ENCODE measurements at places on chromosomes 1 and 21.

- DNase-seq, result no peak
Observed at GRCh38 chr1:42529724-42530181, 66.7 kb downstream of the CCDC30 start.

GRCh38 chr1:60657926-60658325 lies 424.4 kb upstream of the NFIA start:
- DNase-seq, result no peak

GRCh38 chr1:90823686-90824085 lies 106.6 kb upstream of the BARHL2 start:
- DNase-seq, result no peak

DNA sequence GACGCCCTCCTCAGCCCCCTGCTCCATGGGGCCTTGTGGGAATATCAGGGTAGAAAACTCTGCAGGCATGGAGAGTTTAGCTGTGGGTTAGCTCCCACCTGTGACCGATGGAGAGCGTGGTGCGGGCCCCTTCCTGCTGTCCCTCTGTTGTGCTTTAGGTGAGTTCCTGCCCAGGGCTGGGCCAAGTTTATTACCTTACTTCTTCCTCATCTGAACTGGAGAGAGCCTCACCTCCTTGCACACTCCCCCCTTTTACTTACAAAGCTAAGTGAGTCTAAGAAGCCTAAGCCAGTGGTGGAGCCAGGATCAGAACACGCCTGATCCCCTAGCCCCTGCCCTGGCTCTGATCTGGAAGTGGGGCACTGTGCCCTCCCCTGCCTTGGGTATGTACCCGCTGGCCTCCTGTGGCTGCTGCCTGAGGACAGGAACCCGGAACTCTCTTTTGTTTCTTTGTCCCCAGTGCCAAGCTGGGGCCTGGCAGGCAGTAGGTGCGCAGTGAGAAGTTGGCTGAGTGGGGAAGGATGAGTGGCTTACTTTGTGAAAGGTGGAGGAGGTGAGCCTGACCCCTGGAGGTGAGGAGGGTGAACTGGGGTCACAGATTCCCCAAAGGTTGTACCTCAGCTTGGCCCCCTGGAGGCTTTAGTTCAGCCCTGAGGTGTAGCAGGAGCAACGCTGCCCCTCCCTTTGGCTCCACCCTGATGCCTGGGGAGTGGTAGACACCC lies 32.9 kb downstream of the ARHGEF10L start:
- no peak for DNase-seq

GRCh38 chr1:147808025-147808424 lies 47.6 kb upstream of the GJA5 start:
- DNase-seq, result no peak

GRCh38 chr1:17561247-17561548 lies 21.7 kb downstream of the ARHGEF10L start:
- DNase-seq, result no peak

DNA sequence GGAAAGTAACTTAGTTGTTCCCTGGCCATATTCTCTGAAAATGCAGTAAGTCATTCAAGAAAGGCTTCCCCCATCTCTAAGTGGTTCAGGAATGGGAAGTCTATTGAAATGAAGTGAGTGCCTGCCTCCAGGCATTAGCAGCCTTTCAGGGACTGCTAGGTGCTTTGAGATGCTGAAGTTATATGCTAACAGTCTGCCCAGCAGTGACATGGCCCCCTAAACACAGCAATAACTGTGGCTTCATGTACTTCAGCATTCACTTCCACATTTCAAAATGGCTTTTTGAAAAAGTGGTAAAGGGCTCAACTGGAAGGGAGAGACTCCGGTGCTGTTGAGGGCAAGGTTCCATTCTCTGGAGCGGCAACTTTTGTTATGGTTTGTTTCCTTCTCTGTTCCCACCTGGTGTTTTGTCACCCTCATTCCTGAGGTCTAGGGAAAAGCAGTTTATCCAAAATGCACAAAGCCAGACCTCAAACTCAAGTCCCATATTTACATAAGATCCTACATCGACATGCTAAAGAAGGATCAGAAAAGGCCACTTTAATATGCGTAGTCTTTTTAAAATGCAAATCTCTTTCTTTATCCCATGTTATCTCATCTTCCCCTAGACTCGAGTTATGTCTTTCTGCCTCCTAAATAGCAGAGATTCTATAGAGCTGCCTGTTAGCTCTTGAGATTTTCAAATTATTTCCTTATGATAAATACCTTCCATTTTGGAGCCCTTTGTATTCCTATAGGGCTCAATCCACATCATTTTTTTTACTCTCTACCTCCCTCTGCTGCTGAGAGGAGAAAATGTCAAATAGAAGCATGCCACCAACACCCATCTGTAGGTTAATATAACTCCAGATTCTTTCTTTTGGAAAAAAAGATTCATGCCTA lies 34.2 kb upstream of the LRRC8C start:
- DNase-seq, result no peak

DNA sequence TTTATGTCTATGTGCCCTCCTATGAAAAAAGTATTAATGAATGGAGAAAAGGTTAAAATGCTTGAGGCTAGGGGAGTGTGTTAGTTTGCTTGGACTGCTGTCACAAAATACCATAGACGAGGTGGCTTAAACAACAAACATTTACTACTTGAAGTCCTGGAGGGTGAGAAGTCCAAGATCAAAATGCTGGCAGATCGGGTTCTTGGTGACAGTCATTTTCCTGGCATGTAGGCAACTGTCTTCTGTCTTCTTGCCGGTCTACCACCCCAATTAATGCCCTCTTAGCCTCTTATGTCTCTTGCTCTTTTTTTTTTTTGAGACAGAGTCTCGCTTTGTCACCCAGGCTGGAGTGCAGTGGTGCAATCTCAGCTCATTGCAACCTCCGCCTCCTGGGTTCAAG lies 15.0 kb downstream of the ARID1A start:
- no peak for DNase-seq

DNA sequence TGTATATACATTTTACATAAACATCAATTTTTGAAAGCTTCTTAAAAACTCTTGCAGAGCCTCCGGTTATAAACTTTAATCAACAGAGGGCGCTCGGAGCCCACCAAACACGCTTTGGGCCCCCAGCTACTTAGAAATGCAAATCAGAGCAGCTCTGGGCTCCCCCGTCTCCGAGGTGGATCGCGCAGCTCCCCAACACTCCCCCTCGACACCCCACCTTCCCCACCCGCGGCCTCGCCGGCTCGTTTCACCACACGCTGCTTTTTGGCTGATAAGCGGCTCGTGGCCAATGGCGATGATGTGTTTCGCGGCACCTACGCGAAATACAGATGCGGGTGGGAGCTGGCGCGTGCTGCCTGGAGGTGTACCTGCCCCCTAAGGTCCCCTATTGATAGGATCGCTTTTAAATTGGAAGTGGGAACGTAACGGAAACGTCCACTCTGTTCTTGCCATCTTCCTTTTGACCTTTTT lies 1.7 kb upstream of the KIF26B start:
- DNase-seq, result no peak

- DNase-seq, result no peak
Observed at GRCh38 chr1:63124666-63125191, 197.6 kb upstream of the FOXD3 start.

- DNase-seq, result no peak
Observed at GRCh38 chr1:26994020-26994786, 711 bp downstream of the TRNP1 start.

DNA sequence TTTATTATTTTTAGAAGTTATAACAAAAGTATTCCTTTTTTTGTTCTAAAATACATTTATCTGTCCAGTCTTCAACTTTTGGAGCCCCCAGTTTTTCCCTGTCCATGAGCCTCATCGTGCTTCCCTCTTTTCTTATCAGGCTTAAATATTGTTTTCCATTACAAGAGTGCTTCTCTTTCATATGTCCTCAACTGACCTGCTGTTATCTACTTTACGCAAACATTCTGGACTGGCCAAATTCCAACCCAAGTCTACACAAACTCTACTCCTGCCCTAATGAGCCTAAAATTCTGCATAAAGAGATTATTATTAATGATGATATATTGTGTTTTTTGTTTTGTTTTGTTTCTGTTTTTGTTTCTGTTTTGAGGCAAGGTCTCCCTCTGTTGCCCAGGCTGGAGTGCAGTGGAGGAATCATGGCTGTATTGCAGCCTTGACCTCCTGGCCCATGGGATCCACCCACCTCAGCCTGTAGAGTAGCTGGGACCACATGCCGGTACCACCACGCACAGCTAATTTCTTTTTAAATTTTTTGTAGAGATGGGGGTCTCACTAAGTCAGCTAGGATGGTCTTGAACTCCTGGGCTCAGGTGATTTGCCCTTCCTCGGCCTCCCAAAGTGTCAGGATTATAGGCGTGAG lies 318.8 kb upstream of the NEGR1 start:
- DNase-seq, result no peak

- no peak for DNase-seq
Observed at GRCh38 chr1:46539972-46540371, 11.5 kb downstream of the KNCN start.

- no peak for DNase-seq
Observed at GRCh38 chr1:155093911-155094621, 15.4 kb downstream of the EFNA3 start.

- DNase-seq, result no peak
Observed at GRCh38 chr21:15730484-15731242, 881 bp downstream of the USP25 start.

DNA sequence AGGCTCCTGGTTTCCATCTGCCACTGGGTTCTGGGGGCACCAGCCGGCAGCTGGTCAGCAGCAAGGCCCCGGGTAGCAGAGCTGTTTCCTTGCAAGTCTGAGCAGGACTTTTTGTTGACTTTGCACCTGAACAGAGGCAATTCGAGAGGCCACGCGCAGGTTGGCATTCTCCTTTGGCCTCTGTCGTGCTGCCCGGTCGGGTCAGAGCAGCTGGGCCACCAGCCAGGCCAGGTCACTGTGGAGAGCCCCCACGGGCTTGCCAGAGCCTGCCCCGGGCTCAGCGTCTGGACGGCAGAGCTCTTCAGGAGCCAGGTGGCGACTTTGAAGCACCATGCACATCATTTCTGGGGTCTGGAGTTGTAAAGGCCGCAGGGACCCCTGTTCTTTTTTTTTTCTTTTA lies 28.4 kb upstream of the TMEM52 start:
- no peak for DNase-seq

- no peak for DNase-seq
Observed at GRCh38 chr1:204630132-204630905, 55.2 kb downstream of the LRRN2 start.

GRCh38 chr1:240618946-240619345 lies 7.0 kb upstream of the GREM2 start:
- DNase-seq, result no peak

DNA sequence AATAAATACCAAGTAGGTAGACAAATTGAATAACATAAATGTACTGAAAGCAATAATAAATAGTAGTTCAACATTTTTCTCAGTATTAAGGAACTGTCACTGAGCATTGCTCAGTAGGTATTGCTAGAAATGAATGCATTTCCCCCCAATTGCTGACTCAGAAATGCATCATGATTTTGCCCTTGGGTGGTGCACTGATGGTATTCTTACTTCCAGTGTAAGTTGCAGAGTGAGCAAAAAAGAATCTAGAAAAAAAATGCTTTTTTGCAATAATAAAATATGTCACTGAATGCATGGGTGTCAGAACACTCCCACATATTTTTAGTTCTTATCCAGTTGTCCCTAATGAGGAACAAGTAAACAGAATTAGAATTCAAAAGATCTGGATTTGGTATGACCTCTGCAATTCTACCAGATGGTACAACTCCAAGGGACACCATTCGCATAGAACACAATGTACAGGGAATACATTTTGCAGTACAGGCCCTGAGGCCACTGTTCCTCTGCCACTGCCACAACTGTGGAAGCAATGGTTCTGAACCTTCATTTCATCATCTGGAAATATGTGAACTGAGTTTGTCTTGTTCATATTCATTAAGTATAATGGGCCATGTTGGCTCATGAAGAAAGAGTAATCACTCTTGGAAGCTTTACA lies 78.0 kb downstream of the ATP6V1G3 start:
- DNase-seq, result no peak

GRCh38 chr21:16597753-16598152 lies 868.0 kb downstream of the USP25 start:
- no peak for DNase-seq

- no peak for DNase-seq
Observed at GRCh38 chr1:228865627-228866330, 130.5 kb downstream of the RHOU start.

DNA sequence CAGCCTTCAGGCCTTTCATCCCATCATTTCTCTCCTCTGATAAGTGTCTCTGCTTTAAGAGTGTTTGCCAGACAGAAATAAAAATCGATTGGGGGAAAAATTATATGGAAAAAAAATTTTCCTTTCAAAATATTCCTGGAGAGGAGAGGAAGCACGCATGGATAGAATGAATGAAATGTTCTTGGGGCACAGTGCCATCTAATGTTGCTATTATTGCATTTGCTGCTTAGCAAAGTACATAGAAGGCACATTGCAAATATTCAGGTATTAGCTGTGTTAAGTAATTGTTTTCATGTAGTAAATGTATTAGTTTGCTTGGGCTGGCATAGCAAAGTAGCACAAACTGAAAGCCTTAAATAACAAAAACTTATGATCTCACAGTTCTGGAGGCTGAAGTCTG lies 18.1 kb downstream of the B3GALT5 start:
- no peak for DNase-seq

DNA sequence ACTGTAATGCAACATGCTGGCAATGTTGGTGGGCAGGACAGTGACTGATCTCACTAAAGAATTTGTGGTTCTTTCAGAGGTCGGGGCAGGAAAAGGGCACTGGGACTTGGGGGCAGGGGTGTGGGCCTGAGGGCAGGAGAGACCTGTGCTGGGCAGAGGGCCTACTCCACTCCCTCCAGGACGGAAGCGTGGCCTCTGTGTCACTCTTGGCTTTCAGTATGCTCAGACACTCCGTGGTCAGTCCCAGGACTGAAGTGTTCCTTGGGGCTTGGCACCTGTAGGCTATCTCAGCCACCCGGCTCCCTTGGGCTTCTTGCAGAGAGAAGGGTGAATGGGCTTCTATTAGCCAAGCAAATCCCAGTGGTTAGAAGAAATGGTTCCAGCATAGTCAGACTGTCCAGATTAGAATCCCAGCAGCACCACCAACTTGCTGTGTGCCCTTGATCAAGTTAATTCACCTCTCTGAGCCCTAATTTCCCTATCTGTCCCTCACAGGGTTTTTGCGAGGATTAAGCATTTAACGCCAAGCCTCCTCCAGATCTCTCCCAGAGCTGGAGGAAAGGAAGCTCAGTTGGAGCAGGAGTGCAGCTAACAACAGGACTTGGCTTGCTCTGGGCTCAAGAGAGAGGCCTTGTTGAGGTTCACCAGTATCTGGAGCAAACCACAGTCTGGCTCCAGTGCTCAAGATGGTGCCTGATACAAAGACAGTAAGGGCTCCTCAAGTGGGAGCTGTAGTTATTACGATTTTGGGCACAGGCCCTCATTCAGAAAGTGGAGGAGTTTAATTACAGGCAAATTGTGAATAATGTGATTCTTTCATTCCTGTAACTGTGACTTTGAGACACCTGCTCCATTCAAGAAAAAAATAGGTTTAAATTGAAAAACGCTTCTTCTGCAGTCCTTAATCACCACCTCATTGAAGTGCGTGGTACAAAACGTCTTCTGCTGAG lies 57.7 kb upstream of the LRP8 start:
- no peak for DNase-seq
